Activated T-helper 9 cell treated with anti-CD3 and anti-CD28 coated beads, Interleukin-2, amount 50 U/mL, for 16 hours (primary cell): ENCODE measurements at places on chromosomes 4 and X.

GRCh38 chrX:54452920-54453319, 12.7 kb downstream of the TSR2 start:
- DNase-seq = no peak

GRCh38 chrX:23136816-23137215, 137.1 kb downstream of the DDX53 start:
- no peak for DNase-seq

DNA sequence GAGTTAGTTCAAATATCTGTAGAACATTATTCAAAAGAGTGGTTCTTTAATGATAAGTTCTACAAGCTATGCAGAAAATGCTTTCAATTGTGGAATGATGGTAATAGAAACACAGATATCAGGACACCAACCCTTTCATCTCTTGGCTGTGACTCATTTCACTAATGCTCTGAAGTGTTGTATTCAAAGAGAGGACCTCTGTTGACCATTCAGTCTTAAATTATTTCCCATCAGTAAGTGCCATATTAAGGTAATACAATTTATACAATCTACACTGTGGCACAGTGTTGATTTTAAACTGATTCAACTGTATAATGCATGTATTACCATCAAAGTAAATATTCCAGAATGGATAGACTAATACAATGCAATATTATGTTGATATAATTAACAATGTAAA, 289.0 kb upstream of the ADGRL3 start:
- no peak for DNase-seq

GRCh38 chrX:148647651-148648050, 147.2 kb downstream of the AFF2 start:
- DNase-seq = no peak

DNA sequence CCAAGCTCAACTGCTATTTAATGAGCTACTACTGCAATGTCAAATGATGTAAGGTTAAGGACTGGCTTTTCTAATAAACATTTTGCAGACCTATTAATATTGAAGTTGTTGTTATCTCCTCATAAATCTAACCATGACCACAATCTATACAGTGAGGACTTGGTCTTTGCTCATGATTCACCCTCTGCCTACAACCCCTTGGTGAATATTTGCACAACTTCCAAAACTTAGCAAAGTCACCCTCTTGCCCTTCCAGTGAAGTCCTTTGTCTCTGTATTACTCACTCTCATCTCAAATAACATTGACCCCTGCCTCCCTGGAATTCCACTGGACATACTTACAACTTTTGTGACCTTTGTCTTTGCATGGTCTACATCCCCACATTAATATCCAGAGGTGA, 204.5 kb downstream of the KCNIP4 start:
- no peak for DNase-seq
